ENCODE measurements at places on chromosomes 7 and 10.

DNA sequence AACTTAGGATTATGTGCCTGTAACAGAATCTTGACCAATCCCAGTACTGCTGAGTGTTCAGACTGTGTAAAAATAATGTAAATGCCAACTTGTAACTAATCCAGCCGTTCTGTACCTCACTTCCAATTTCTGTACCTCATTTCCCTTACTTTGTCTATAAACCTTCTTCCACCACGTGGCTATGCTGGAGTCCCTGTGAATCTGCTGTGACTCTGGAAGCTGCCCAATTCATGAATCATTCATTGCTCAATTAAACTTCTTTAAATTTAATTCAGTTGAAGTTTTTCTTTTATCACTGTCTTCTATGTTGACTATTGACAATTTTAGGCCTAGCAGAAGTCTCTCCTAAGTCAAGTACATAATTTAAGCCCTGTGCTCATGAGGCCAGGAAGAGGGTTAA is 215.3 kb upstream of the RHOBTB1 start:
- DNase-seq, result no peak

GRCh38 chr7:37986908-37987330 is 66.5 kb downstream of the EPDR1 start:
- no peak for DNase-seq

GRCh38 chr7:4882169-4883032 is 1.1 kb downstream of the RADIL start:
- DNase-seq, result no peak

DNA sequence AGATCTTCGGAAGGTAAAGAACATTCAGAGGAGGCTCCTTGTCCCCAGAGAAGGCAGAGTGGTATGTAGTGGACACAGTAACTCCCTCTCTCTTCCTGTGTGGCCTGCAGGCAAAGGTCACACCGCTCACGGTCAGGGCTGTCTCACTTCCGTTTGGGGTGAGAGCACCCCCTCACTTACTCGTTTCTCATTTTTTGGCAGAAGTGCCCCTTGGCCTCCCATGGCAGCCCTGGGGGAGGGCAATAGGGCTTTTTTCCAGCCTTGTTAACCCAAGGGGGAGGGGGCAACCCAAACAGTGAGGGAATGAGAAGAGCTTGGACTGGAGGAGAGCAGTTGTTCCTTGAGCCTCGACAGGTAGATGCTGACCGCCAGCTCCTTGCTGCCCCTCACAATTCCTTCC is 31.8 kb upstream of the SRGN start:
- no peak for DNase-seq

GRCh38 chr7:157925383-157925875 is 588.6 kb downstream of the DNAJB6 start:
- DNase-seq, result no peak

GRCh38 chr7:107147464-107148393 is 21.1 kb upstream of the HBP1 start:
- no peak for DNase-seq

- DNase-seq, result no peak
Measured at GRCh38 chr10:44259090-44259874, 125.6 kb downstream of the CXCL12 start.

DNA sequence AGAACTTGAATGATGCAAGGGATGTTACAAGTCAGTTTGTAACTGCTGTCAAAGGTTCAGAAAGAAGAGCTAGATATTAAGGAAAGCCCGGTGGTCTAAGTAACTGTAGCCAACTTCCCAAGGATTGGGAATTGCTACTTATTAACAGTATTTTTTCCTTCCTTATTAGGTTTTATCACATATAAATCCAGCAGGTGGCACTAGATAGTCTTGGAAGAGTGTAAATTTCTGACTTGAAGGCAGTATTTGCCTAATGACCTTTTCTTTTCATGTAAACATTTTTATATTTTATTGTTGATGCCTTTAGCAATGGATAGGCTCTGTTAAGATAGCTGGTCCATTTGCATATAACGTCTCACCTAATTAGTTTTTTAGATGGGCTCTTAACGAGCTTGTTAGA is 51.2 kb downstream of the ANLN start:
- DNase-seq, result no peak

- DNase-seq, result no peak
Measured at GRCh38 chr7:97126483-97127171, 9.1 kb downstream of the SDHAF3 start.

- DNase-seq, result no peak
Measured at GRCh38 chr7:117597755-117598154, 117.9 kb downstream of the CFTR start.

GRCh38 chr10:23432166-23432565 is 6.7 kb upstream of the OTUD1 start:
- DNase-seq, result no peak

DNA sequence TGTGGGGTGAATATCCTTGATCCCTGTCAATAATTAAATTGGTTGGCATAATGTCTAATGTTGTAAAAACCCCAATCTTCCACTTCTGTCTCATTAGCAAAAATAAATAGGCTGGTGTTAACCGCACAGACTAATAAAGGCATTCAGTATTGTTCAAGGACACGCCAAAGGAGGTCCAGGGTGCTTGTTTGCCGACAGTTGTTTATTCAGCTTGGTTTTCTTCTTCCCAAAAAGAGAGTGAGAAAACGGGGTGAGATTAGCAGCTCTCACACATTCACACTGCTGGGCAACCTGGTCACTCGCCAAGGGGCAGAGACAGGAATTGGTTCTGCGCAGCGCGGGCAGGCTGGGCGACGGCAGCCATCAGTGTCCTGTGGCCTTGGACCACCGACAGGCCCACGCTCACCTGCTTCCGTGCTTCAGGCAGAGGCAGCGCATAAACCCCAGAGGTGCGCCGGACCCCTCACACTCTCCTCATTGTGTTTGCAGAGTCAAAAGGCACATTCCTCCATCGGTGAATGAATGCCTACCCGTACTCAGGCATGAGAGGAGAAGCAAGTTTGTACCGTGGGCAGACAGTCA is 26.2 kb upstream of the LMBR1 start:
- no peak for DNase-seq

DNA sequence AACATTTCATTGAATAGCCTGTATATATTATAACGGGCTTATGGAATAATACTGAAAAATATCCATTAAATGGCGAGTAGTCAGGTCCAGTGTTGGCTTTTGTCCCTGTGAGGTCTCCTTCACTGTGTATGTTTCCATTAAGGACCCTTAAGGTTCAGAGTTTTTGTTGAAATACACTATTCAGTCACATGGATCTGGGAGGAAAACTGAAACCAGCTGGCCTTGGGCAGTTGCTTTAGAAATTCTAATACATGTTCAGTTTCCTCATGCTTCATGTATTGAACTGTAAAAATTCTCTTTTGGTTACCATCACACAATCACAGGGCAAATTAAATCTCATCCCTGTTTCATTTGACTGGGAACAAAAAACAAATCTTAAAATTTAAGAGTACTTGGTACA is 447.3 kb downstream of the SDK1 start:
- DNase-seq, result no peak

- DNase-seq, result no peak
Measured at GRCh38 chr7:155470686-155471638, 13.0 kb downstream of the EN2 start.

DNA sequence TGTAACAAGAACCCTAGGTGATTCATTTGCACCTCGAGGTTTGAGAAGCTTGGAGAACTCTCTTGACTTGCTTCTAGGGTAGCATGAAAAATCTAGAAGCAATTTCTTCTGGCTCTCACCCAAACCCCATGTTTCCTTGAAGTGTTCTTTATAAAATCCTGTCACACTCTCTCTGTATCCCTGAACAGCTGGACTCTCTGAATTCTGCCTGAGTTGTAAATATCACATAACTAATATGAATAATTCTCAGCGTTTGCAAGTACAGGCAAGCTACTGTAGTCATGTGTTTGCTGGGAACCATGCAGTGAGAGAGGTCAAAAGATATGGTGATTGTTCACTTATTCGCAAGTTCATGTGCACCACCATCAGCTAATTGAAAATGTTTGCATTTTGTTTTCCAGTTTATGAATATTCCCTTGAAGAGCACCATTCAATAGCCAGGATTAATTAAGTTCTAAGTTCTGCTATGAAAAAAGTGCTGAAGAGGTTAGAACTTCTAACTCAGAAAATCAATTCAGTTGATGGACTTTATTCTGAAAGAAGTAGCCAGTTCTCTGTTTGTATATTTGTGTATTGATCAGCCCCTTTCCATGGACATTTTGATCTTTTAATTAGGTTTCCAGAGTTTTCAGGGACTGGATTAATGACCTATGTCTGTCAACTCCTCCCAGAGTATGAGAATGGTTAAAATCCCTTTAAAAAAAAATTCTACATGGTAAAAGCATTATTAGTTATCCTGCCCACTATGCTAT is 243.0 kb downstream of the PLXDC2 start:
- no peak for DNase-seq

GRCh38 chr10:26983156-26983555 is 117.1 kb downstream of the ANKRD26 start:
- DNase-seq, result no peak

GRCh38 chr7:30463405-30464145 is 15.0 kb downstream of the NOD1 start:
- DNase-seq, result no peak

DNA sequence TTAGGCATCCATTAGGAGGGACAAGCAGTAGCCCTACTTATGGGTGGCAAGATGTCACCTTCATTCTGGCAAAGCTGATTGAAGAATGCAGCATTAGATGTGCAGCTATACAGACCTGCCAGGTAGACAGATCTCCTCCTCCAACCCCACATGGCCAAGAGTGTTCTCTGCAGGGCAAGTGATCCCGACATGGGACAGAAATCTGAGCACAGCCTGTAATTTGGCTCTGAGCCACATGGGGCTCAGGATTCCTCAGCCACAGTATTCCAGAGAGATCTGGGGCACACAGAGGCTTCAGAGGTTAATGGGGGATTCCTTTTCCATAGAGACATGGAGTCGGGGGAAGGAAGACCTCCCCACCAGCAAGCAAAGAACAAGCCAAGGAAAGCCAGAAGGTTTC is 58.7 kb upstream of the GDF10 start:
- no peak for DNase-seq

- no peak for DNase-seq
Measured at GRCh38 chr7:152884321-152884720, 124.8 kb downstream of the ACTR3B start.

DNA sequence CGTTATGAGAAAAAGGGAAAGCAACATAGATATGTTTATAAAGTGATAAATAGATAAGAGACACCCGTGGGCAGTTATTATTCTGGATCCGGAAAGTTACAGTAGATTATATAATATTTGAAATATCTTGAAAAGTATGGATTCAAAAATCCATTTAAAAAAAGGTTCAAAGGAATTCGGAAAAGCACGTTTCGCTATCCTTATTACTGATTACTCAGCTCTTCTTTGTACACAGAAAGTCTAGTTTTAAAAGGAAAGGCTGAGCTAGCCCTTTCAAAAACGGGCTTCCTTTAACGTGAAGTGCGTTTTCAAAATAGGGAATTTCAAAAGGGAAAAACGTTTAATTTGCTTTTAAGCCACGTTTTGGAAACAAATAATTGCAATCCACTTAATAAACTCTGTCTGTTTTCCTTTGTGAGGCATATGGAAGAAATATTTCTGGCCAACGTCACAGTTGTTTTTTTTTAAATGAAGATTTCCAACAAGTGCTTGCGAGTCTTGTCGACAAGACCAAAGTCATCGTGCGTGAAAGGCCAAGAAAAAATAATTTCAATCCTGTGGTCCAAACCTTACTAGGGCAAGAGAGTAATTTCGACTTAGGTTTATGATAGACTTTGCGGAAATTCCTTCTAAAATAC is 2.2 kb upstream of the SKIDA1 start:
- no peak for DNase-seq

DNA sequence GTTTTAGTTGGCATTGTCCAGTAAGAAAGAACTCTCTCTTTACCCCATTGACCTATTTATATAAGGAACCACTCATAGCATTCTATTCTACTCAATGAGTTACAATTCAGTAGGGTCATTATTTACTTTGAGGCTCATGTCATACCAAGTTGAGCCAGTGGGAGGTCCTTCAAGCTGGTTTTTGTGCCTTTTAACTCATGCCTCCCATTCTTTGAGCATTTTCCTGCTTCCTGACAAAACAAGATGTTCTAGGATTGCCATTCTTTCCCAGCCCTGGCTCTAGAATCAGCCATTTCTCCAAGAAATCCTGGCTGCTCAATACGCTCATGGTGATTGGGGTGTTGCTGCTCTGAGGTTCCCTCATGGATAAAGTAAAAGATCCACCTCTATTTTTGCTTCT is 250.1 kb downstream of the ABCA13 start:
- DNase-seq, result no peak

- DNase-seq, result no peak
Measured at GRCh38 chr7:94512735-94513564, 3.3 kb downstream of the CASD1 start.

DNA sequence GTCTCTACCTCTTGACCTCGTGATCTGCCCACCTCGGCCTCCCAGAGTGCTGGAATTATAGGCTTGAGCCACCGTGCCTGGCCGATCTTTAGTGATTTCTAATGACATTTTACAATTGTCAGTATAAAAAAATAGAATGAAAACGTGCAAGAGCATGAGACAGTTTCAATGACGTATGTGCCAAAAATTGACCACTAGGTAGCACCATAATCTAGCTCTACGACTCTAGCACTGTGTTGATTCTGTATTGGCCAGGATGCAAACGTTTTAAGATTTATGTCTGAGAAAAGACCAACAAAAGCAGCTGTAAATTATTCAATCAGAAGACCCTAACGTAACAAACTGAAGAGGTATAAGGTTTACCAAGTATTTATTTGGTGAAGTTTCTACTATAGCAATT is 25.4 kb upstream of the EXOC6 start:
- no peak for DNase-seq

GRCh38 chr7:43784030-43784584 is 25.6 kb downstream of the BLVRA start:
- no peak for DNase-seq

GRCh38 chr10:92284112-92284704 is 6.7 kb downstream of the CPEB3 start:
- DNase-seq, result no peak

DNA sequence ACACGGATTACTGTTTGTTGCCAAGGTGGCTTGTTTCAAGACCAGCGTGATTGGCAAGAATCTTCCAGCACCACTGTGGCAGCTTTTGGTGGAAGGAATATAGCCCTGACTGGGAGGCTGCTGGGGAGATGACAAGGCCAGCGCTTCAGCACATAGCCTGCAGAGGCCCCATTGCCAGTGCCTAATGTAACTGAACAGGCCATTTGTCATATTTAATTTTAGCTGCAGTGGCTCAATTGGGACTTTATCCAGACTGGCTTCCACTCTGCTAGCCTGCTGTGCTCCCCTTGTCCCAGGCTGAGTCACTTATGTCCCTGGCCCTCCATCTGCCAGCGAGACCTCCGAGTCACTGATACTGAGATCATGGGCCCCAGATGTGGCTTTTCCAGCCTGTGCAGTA is 483.1 kb downstream of the GALNT17 start:
- no peak for DNase-seq

GRCh38 chr10:133458021-133458709 is 4.4 kb downstream of the SCART1 start:
- DNase-seq, result no peak

DNA sequence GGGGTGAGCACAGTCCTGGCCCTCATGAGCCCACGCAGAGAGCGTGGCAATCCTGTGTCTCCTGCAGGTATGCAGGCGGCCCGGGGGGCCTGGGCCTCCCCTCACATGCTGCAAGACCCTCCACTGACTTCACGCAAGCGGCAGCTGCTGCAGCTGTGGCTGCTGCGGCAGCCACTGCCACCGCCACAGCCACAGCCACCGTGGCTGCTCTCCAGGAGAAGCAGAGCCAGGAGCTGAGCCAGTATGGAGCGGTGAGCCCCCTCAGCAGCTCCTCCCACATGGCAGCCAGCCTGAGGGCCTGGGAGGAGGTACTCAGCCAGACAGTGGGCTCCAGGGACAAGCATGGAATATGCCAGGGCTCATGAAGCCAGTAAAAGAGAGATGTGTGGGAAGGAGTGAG is 8.7 kb downstream of the ZMIZ2 start:
- DNase-seq, result no peak

- no peak for DNase-seq
Measured at GRCh38 chr10:51092402-51092801, 18.1 kb downstream of the PRKG1 start.

Data from activated CD4-positive, CD25-positive, alpha-beta regulatory T cell treated with anti-CD3 and anti-CD28 coated beads, Interleukin-2, amount 50 U/mL, for 16 hours (primary cell).